Umbilical cord (tissue), 2 donors: ENCODE measurements at places on chromosomes 1 and 21.

GRCh38 chr1:233010146-233010545, 59.7 kb downstream of the NTPCR start:
- no peak for DNase-seq

DNA sequence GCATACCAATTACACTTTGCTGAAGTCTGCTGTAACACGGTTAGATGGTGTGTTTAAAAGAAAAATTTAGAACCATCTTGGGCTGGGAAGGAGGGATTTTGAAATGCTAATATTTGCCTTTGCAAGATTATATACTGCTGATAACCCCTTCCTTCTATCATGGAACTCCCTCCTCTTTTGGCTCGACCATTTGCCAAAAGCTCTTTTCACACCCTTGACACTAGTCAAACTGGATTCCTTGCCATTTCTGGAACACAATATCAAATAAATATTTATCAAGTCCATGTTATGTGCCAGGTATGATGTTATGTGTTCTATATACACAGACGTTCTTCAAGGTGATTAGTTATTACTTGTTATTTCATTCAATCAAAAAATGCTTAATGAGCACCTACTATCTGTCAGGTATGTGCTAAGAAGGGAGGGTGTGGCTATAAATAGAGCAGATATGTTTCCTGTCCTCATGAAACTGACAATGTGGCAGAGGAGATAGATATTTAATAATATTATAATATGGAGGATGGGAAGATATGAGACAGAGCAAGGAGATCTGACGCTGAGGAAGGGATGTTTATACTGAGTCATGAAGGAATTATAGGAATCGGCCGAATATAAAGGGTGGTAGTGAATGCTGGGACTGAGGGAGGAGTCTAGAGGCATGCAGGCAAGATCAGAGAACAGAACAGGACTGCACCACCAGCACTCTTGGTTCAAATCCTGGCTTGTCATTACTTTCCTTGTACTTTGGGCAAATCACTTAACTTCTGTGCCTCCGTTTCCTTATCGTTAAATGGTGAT, 16.1 kb upstream of the XPR1 start:
- DNase-seq = no peak

- peak; percentile 8 for DNase-seq
These were observed 27.9 kb downstream of the RBM11 start for GRCh38 chr21:14243874-14244273.

DNA sequence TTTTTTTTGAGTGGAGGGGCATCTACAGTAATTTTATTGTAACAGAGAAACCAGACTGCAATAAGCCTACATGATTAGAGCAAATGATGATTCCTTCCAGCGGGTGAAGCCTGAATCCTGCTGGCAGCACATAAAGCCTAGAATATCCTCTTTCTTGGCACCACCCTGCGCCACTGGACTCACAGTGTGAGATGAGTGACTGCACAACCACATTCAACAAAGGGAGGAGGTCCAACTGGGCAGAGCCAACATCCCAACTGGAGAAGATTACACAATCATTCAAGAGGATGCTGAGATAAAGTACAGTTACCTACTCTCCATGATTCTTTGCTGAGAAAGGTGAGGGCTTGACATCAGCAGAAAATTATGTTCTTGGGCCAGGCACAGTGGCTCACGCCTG, 67.4 kb downstream of the TNFSF4 start:
- no peak for DNase-seq

GRCh38 chr21:42681296-42682206, 28.1 kb downstream of the PDE9A start:
- DNase-seq = no peak

GRCh38 chr1:37078866-37079265, 44.6 kb upstream of the GRIK3 start:
- DNase-seq = no peak

GRCh38 chr1:214638997-214639396, 36.0 kb downstream of the CENPF start:
- DNase-seq = no peak

- no peak for DNase-seq
These were observed 16.0 kb downstream of the COL9A2 start for GRCh38 chr1:40301066-40301465.

- peak; percentile 67 for DNase-seq
These were observed 26.1 kb downstream of the PROK1 start for GRCh38 chr1:110477041-110477440.

DNA sequence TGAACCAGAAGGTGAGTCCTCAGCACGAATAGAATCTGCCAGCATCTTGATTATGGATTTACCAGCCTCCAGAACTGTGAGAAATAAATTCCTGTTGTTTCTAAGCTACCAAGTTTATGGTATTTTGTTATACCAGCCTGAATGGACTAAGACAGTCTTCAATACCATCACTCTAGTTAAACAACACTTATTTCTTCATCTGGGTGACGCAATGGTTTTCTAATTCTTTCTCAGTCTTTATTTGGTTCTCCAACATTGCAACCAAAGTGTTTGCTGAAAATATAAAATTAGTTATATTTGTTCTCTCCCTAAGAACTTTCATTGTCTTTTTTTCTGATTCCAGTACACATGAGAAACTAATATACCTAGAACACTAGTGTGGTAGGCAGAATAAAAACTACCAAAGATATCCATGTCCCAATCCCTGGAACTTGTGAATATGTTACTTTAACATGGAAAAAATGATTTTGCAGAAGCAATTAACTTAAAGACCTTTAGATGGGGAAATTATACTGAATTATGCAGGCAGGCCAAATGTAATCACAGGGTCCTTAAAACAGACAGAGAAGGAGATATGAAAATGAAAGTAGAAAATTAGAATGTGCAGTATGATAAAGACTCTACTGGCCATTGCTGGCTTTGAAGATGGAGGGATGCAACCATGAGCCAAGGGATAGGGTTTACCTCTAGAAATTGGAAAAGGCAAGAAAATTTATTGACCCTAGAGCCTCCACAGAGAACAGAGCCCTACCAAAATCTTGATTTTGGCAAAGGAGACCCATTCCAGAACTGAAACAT, 1115.1 kb downstream of the PLA2G4A start:
- no peak for DNase-seq

DNA sequence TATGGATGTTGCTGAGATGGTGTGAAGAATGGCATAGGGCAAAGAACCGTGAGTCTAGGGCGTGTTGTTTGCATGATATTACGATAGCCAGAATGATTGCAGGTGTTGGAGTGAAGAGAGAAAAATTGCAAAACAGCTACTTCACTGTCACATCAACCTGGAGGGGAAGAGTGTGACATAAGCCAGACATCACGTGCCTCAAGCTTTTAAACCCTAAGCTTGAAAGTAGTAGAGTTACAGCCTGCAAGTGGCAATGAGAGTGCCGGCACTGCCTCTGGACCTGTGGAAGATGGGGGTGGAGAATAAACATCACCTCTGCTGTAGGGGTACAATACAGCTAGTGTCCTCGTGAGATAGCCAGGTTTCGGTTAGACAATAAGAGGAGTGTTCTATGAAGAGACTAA, 11.1 kb downstream of the EEIG2 start:
- peak; percentile 34 for DNase-seq

DNA sequence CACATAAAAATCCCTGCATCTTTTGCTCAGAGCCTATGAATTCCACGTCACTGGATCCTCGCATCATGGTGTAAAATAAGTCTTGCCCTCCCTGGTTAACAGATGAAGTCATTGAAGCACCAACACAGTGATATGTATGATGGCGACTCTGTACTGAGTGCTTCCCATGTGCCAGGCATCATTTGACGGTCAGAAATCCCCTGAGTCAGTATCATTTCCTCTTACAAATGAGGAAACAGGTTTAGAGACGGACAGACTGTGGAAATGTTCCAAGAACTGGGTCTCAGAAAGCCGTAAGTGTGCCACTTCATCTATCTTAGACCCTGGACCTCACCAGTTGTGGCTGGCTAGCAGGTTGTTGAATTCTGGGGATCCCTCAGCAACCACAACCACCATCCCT, 5.1 kb upstream of the OLFML2B start:
- DNase-seq = peak; percentile 52

GRCh38 chr1:69055194-69055593, 512.5 kb upstream of the LRRC7 start:
- DNase-seq = peak; percentile 39

GRCh38 chr1:100774370-100774769, 54.8 kb downstream of the VCAM1 start:
- DNase-seq = no peak

DNA sequence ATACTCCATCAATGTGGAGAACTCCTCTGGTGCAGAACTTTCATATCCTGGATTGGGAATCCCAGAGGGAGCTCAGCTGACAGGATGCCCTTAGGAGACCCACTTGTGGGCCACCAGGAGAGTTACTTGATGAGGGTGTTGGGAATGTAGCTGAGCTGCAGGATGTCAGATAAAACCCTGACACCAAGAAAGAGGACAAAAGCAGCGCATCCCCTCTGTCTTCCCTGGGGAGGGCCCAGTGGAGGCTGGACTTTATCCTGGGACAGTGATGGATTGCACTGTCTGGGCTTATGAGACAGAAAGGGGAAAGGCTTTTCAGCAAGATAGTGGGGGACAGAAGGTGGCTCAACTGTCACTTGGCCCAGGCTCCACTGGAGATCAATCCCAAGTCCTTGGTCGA, 88.1 kb upstream of the BCAR3 start:
- DNase-seq = no peak

DNA sequence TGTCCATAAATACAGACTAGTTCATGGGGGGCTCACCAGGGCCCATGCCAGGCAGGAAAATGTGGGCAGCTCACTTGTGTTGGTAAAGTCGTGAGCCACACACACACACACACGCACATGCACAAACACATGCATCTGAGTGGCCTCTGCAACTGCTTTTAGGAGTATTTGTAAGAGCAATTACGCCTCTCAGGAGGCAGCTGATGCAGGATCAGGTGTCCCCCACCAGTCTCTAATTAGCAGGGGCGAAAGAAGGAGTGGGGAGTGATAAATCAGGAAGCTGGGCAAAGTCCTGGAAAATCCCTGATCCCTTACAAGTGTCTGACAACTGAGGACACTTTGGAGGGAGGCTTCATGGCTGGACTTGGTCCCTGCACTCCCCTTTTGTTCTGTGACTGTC, 5.7 kb upstream of the IVL start:
- no peak for DNase-seq

DNA sequence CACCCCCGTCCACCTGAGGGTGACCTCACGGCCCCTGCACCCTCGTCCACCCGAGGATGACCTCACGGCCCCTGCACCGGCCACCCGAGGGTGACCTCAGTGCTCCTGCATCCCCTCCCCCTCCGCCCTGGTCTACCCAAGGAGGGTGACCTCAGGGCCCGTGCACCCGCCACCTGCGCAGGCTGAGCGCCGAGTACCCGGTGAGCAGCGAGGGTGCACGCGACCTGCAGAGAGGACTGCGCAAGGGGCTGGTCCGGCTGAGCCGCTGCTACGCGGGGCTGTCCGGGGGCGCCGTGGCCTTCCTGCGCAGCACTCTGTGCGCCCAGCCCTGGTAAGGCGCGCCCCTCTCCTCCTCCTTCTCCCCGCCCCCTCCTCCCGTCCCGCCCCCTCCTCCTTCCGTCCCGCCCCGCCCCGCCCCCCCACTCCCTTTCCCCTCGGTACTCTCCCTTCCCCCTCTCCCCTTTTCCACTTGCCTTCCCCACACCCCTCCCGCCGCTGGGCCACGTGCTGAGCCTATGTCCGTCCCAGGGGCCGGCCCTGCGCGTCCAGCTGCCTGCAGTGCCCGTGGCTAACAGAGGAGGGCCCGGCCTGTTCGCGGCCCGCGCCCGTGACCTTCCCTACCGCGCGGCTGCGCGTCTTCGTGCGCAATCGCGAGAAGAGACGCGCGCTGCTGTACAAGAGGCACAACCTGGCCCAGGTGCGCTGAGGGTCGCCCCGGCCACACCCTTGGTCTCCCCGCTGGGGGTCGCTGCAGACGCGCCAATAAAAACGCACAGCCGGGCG, 28.4 kb downstream of the TRIM11 start:
- peak; percentile 89 for DNase-seq

DNA sequence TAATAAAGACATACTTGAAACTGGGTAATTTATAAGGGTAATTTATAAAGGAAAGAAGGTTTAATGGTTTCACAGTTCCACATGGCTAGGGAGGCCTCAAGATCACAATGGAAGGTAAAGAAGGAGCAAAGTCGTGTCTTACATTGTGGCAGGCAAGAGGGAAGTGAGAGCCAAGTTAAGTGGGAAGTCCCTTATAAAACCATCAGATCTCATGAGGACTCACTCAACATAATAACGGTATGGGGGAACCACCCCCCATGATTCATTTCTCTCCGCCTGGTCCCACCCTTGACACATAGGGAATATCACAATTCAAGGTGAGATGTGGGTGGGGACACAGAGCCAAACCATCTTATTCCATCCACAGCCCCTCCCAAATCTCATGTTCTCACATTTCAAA, 76.8 kb upstream of the ZNF678 start:
- DNase-seq = no peak

GRCh38 chr1:201105688-201106087, 6.5 kb downstream of the CACNA1S start:
- DNase-seq = no peak

GRCh38 chr1:36160949-36161485, 5.1 kb downstream of the MAP7D1 start:
- DNase-seq = peak; percentile 70

DNA sequence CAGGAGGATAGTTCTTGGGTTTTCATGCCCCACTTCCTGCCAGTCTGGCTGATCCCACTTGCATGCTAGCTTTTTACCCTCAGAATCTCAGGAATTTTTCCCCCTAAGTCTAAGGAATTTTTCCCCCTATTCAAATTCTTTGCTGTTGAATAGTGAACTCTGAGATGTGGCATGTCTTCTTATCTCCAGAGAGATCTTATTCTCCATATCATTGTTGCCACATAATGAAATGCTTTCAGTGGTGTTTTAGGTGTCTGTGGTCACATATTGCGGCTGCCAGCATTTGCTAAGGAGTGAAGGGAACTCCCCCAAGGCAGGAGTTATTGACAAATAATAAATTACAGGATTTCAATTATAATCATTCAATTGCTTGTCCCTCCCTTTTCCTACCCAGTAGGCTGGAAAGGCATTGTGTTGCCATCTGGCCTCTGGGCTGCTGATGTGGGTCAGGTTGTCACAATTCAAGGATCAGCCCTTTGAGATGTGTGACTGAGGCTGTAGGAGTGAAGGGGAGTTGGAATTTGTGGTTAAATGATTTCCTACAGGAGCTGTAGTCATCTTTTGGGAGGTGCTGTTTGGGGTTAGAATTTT, 3.9 kb upstream of the FLG start:
- DNase-seq = no peak

GRCh38 chr1:182143154-182143657, 81.7 kb upstream of the ZNF648 start:
- DNase-seq = peak; percentile 91

GRCh38 chr21:43864313-43864961, 586 bp upstream of the AGPAT3 start:
- no peak for DNase-seq

- DNase-seq = no peak
These were observed 18.0 kb downstream of the KIAA1614 start for GRCh38 chr1:180930687-180931086.

- DNase-seq = peak; percentile 78
These were observed 160.5 kb downstream of the ZBTB18 start for GRCh38 chr1:244211559-244211944.

GRCh38 chr1:51729824-51730301, 113.0 kb downstream of the OSBPL9 start:
- DNase-seq = peak; percentile 50

- peak; percentile 55 for DNase-seq
These were observed 4.4 kb upstream of the UTP25 start for GRCh38 chr1:209823143-209824041.

GRCh38 chr1:159009704-159010361, at the start of gene IFI16:
Gene IFI16, plus strand, starts transcription at chr1:159009907. Its CDS starts 4,774 bp downstream, at chr1:159014681.
- peak; percentile 87 for DNase-seq
